ENCODE measurements at places on chromosomes 7 and 10. TPM values are rescaled to one million over a fixed set of nuclear protein-coding genes. Genes with fewer than 3 reads are reported as not detected.

DNA sequence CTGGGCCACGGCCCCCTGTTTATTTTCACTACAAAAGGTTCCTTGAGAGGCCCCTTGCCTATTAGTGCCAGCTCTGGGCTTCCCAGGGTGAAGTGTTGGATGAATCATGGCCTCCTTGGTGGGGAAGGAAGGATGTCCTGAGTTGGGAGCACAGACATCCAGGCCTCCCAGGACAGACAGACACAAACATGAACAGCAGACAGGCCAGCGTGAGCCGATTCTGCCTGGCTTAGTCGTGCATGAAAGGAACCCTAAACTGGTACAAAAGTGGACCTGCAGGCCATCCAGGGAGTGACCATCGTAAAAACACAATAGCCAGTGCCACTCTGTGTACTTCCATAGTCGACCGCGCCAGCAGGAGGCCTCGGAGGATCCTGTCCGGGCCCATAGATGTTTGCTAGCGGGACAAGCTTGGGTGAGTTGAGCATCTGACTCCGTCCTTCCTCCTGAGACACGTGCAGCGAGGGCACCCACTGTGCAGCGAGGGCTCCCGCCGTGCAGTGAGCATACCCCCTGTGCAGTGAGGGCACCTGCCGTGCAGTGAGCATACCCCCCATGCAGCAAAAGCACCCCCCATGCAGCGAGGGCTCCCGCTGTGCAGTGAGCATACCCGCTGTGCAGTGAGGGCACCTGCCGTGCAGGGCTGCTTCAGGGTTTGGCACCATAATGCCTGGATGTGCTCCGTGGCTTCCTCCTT lies 51.3 kb upstream of the PRKAR1B start:
- no peak for DNase-seq

The SFTPD gene
- not detected for polyA plus RNA-seq

DNA sequence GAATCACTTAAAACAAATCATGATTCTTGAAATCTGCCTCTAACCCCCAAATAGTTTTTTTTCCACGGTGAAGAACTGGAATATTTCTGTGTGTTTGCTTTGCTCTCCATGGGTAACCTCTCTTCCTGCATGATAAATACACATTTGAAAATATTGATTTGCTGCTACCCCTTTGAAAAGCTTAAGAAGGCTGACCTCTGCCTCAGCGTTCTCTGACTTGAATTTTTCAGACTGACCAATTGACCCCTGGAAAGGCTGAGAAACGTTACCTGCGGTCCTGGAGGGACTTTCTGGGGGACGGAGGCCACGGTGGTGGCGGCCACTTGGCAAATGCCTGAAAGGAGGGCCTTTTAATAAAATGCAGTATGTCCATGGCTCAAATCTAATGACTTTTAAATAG lies 520.2 kb downstream of the LRMDA start:
- no peak for DNase-seq

- DNase-seq = no peak
Measured at GRCh38 chr10:102235598-102235920, 5.8 kb downstream of the PITX3 start.

The CCNY gene
- polyA plus RNA-seq = 14.4 TPM

DNA sequence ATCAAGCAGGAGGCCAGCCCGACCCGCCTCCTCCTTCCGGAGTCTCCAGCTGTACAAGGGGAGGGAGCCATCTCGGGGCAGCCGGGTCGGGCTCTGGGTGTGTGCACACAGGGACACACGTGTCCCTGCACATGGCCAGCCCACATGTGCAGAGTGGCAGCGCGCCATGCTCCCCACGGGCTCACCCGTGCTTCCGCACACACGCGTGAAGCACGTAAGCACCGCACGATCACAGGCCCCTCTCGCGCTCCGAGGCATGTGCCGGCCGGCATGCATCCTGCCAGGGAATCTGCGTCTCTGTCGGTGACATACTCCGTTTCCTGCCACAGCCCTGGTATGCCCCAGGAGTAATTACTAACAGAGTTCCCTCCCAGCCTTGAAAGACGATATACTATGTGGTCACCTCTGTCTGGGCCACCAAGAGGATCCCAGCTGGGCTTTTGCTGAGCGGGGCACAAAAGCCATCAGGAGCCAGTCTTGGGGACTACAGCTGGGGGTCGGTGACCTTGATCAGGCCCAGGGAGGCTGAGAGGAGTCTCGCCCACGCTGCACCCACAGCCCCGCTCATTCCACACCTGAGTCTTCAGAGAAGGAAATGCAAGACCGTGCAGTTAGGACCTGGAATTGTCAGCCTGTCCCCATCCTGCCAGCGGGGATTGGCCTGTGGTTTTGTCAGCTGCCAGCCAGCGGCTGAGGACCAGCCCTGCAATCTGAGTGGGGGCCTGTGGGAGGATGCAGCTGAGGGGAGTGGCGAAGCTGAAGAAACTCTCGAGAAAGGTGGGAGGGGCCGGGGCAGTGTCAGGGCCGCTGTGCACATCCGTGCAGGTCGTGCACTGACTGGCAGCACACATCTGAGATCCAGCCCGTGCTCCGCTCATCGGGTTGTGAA lies 11.0 kb upstream of the LFNG start:
- peak; percentile 88 for DNase-seq

The TBX20 gene
- not detected for polyA plus RNA-seq

DNA sequence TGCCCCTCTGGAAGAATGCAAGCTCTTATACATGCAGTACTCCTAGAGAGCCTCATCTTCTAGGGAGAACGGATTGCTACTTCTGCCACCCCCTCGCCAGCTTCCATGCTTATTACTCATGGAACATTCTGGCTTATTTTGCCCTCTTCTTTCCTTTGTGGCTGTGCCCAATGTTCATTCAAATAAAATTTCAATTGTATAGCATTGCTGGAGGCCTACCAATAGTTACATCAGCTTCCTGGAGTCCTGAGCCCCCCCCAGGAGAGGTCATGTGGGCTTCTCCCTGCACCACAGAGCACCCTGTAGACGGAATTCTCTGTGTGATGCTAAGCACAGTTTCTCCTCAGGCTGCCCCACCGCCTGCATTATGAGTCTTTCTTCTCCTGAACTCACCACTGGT lies 1094.0 kb downstream of the KCNMA1 start:
- no peak for DNase-seq

- no peak for DNase-seq
Measured at GRCh38 chr7:82049442-82049841, 279.6 kb upstream of the HGF start.

GRCh38 chr7:80781146-80781545 lies 137.7 kb downstream of the SEMA3C start:
- no peak for DNase-seq

GRCh38 chr7:50607524-50608125 lies 42.4 kb upstream of the DDC start:
- no peak for DNase-seq

DNA sequence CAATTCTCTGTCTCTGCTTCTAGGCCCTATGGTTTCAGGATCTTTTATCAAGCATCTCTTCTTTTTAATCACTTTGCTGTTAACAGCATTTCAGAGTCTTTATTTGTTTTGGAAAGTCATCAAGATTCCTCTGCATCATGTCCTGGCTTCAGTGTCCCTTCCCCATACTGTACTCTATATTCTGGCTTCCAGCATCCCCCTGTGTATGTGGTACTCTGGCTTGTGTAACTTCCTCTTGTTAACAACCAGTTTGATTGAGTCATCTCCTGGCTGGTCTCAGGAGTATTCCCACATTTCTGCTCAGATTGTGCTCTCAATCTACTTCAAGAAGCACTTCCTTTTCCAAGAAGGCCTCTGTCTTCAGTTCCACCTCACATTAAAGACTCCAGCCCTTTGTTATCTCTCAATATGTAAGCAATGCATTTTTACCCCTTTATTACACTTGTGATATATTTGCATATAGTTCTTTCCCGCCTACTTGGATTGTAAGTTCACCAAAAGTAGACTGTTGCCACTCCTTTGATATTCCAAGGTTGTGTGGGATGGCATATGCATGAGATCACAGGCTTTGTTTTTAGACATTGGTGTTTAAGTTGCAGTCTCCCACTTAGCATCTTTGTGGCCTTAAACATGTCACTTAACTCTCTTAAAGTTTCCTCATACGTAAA lies 15.1 kb upstream of the ATE1 start:
- no peak for DNase-seq
